Activated T-cell treated with anti-CD3 and anti-CD28 coated beads for 4 hours (primary cell): ENCODE measurements at places on chromosomes 2 and 18.

DNA sequence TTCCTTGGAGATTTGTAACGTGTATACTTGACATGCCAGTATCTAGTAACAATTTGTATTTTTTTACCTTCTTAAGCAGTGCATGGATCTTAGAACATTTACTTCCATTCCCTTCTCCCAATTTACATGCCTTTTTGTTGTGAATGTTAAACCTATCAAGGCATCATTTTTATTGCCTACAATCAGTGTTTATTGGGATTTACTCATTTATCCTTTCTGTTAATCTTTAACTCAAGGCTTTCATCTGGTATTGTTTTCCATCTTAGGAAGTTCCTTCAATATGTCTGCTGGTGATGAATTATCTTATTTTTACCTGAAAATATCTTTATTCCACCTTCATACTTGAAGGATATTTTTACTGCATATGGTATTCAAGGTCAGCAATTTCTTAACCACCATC, 88.5 kb upstream of the EMILIN2 start:
- DNase-seq: no peak

DNA sequence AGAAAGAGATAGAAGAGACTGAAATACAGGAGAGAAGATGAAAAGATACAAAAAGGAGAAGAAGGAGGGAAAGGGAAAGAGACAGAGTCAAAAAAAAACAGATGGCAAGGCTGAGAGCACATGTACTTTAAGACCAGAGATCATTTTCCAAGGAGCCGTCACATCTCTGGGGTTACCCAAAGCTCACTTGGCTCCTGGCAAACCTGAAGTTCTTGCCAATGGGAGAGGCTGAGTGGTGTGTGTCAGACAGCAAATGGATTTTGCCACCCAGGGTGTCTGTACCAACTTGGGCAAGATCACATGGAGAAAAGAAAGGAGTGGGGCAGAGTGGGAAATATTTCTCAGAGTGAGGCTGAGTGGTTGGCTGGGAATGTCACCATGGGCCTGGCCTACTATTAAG, 219.3 kb upstream of the TNP1 start:
- no peak for DNase-seq

DNA sequence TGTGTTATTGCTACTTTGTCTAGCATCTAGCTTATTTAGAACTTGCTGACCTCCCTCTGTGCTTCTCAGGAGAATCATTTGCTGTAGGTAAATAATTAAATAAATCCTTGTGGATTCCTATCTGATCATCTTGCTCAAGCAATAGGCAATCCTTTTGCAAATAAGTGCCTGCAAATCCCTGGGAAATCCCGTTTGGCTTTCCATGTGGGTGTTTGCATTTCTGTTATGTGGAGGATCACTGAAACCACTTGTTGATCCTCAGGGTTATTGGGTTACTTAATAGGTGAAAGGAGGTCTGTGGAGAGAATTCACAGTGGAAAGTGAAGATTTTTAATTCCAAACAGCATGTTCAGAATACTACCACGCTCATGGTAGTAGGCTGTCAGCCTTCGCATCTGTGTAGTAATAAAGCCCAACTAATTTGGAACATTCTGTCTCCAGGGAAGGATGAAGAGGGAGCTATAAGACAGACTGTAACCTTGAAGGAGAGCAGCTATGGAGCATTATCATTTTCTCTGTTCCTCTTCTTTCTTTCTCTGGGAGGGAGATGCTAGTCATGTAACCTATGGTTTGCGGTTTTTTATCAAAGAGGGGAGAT, 72.5 kb downstream of the GULP1 start:
- no peak for DNase-seq

DNA sequence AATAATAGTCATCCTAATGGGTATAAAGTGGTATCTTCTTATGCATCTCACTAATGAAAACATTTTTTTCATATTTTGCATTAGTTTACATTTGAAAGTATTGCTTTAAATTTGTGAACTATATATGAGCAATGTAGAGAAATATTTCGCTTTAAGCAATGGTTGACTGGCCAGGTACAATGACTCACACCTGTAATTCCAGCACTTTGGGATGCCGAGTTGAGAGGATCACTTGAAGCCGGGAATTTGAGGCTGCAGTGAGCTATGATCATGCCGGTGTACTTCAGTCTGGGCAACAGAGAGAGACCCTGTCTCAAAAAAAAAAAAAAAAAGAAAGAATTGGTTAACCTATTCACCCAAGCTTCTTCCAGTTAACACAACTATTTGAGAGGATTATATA, 15.1 kb downstream of the ZCCHC2 start:
- no peak for DNase-seq

DNA sequence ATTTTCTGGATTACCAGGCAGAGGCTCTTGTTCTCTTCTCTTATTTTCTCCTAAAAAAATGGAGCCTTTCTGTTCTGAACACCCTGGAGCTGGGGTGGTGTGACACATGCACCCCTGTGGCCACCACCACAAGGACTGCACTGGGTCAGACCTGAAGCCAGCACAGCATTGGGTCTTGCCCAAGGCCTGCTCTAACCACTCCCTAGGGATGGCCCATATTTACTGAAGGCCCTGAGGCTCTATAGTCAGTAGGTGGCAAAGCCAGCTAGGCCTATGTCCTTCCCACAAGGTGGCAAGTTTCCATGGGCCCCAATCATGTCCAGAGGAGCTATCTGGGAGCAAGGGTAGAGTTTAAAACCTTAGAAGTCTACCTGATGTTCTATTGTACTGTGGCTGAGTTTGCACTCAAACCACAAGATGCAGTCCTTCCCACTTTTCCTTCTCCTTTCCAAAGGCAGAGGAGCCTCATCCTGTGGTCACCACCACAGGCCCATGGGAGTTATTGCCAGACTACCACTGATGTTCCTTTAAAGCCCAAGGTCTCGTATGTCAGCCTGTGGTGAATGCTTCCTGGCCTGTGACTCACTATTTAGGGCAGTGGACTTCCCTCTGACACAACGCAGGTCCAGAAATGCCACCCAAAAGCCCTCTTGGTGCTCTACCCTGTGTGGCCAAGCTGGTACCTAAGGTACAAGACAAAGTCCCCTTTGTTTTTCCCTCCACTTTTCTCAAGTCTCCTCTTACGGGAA, 15.0 kb upstream of the FMNL2 start:
- no peak for DNase-seq

- DNase-seq: peak; percentile 71
Measured at GRCh38 chr2:216692636-216693413, 2.5 kb downstream of the IGFBP5 start.

DNA sequence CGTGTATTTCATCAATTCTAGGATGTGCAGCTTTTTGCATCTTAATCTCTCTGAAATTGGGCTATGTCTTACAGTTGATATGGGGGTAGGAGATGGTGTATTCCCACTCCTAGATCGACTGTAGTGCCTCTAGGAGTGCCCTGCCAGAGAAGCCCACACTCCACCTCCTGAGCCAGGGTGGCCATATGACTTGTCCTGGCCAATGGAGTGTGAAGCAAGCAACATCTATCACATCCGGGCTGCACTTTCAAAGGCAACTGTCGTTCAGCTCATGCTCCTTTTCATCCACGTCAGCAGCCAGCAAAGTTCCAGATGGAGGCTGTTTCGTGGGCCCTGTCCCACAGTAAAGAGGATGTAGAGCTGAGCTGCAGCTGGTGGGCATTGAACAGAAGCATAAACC, 149.4 kb upstream of the SLC1A4 start:
- DNase-seq: no peak

DNA sequence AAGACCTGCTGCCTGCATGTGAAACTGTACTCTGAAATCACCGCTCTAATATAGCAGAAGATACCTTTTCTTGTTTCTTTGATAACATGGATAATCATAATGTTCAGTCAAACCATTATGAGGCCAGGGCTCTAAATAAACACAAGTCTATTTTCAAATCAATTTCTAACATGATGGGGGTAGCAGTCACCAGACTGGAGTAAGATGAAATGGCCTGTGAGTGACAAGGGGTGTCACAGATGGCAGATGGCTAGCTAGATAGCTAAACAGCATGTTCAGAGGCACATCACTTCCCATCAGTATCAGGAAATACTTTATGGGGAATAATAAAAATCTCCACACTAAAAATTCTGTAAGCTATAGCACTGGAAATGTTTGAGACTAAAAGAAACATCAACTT, 14.0 kb downstream of the MBD2 start:
- no peak for DNase-seq
